RPMI7951 (cell line): ENCODE measurements at places on chromosomes 3 and 15. TPM values are rescaled to one million over a fixed set of nuclear protein-coding genes. Genes with fewer than 3 reads are reported as not detected.

The SLC24A5 gene
- 0.29 TPM in 1 of 2 replicates, not detected in the other for total RNA-seq

The GPR149 gene
- total RNA-seq, result not detected in 2 replicates

The FEZF2 gene
- total RNA-seq, result not detected in 2 replicates

The C3orf80 gene
- 0.48 and 0.49 TPM in 2 replicates for total RNA-seq

The COL6A5 gene
- total RNA-seq, result not detected in 2 replicates

The TMC3 gene
- total RNA-seq, result not detected in 2 replicates

The C3orf70 gene
- 8.2 and 8.4 TPM in 2 replicates for total RNA-seq

- no peak for DNase-seq
Observed at GRCh38 chr3:141411251-141411771, 43.0 kb downstream of the ZBTB38 start.

DNA sequence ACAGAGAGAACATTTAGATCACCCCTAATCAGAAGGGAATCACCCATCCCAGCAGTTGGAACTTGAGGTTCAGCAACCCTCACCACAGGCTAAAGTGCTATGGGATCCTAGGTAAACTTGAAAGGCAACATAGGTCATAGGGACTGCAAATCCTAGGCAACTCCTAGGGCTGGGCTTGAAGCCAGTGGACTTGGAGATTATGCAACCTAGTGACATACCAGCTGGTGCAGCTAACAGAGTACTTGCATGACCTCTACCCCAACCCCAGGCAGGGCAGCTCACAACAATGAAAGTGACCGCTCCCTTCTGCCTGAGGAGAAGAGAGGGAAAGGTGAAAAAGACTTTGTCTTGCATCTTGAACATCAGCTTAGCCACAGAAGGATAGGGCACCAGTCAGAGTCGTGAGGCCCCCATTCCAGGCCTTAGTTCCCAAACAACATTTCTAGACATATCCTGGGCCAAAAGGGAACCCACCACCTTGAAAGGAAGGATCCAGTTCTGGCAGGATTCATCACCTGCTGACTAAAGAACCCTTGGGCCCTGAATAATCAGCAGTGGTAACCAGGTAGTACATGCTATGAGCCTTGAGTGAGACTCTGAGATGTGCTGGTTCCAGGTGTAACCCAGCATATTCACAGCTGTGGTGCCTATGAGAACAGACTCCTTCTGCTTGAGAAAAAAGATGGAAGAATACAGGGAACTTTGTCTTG lies 37.6 kb upstream of the FBN1 start:
- DNase-seq, result peak; percentile 79

DNA sequence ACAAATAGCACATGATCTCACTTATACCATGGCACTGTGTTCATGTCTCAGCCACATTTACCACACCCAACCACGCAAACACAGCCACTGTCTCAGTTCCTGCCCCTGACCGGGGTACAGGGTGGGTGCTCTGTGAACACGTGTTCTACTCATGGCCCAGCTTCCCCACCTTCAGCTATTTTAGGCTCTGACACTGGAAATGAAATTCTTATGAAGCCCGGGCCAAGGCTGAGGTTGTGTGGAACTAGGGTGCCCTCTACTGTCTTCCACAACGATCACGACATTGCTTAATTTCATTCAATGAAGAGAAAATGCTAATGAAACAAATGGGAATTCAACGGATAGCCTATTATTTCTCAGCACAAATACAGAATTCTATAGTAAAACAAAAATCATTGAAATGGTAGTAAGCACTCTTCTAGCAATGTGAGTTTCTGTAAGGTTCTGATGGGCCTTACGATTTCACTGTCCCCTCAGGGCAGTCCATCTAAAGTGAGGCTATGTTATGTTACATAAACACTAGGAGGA lies 2.1 kb upstream of the GABRA5 start:
- DNase-seq, result peak; percentile 16

- no peak for DNase-seq
Observed at GRCh38 chr15:76011627-76012551, at the start of gene NRG4. Gene NRG4, minus strand, starts transcription at chr15:76012424. Its CDS starts 1,194 bp downstream, at chr15:76011230.

DNA sequence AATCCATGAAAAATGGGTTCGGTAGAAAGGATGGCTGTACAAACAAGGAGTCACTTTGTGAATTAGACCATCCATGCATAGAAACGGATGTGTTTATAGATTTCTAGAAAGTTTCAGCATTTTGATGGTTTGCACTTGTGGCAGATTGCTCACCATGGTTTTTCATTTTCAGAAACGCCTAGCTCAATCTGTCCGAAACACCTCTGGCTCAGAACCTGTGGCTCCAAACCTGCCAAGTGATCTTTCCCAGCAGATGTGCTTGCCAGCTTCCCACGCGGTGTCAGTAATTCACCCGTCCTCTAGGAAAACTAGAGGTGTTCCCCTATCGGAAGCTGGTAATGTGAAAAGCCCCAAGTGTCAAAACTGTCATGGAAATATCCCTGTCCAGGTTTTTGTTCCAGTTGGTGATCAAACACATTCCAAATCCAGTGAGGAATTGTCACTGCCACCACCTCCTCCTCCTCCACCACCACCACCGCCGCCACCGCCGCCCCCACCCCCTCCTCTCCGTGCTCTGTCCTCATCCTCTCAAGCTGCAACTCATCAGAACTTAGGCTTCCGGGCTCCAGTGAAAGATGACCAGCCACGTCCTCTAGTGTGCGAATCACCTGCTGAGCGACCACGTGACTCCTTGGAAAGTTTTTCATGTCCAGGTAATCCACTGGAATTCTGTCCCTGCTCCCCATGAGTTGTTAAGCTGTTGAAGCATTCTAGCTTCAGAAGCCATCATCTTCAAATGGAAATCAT lies 21.2 kb downstream of the WHAMM start:
- DNase-seq, result no peak

GRCh38 chr3:186642014-186642413 lies 1.8 kb downstream of the FETUB start:
- no peak for DNase-seq

DNA sequence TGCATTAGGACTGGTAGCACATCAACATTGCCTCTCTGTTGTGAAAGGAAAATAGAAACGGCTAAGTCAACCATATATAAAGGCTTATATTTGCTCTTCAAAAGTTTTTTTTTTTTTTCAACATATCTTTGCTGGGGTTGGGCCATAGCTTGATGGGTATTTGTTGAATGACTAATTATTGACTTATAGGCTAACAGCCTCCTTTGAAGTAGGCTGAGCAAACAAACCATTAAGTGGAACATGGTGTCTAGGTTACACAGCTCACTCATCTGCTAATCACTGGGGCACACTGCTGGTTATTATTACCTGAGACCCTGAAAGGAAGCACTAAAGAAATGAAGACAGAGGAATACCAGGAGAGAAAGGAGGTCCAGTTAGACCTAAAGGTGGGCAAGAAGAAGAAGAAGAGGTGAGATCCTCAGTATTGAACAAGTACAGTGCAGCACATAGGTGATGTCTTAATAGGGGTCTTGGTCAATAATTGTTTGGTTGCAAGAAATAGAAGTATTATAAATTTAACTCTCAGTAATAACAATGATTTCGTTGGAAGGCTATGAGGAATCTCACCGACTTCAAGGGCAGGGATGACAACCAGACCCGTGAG lies 139.4 kb downstream of the RPLP1 start:
- DNase-seq, result no peak
